ENCODE measurements at places on chromosomes 1 and 21. TPM values are rescaled to one million over a fixed set of nuclear protein-coding genes. Genes with fewer than 3 reads are reported as not detected.

GRCh38 chr1:233777566-233777965 is 126.9 kb upstream of the SLC35F3 start:
- no peak for DNase-seq

- no peak for DNase-seq
Measured at GRCh38 chr1:213934649-213935048, 53.1 kb upstream of the PROX1 start.

GRCh38 chr1:53278298-53278725 is 40.0 kb upstream of the MAGOH start:
- DNase-seq = peak; percentile 39

DNA sequence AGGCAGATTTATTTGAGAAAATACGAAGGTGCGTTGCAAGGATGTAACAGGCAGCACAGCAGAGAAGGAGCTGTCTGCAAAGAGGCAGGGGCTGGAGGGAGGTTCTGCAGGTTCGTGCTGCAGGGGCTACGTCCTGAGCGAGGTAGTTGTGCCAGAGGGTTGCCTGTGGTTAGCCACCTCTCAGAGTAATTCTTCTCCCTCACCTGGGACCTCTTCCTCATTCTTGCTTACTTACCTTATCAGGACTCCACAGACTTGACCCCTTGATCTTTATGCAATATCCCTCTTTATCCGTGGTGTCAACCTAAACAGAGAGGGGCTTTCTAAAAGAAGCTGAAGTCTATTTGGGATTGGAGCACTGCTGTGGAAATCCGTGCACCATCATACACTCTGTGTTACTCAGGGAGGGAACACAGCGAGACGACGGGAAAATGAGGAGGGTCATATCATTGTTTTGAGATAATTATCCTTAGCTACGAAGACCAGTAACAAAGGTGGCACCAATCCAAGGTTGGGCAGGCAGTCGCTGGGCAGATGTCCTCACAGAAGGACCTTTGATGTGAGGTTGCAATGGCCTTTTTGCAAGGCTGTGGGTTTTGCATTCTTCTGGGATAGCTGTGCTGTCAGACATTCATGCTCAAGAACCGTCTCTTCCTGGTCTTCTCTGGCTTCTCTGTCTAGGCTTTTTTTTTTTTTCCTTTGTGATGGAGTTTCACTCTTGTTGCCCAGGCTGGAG is 82.8 kb downstream of the WDR4 start:
- DNase-seq = peak; percentile 9

- no peak for DNase-seq
Measured at GRCh38 chr1:46406881-46407608, 12.9 kb downstream of the FAAH start.

DNA sequence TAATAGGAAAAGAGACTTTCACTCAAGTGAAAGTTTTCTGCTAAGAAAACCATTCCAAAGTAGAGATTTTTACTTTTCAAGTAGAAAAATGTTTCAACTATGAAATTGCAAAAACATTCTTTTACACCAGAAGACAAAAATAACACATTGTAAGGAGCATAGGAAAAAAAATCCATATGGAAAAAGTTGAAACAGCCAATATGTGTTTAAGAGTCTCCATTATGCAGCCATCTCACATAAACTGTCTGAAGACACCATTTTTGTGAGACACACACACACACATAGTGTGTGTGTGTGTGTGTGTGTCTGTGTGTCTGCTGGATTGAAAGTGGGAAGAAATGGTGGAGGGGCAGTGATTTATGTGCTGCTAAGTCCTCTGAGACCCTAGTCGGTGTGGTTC is 162.1 kb downstream of the HHAT start:
- no peak for DNase-seq

- peak; percentile 24 for DNase-seq
Measured at GRCh38 chr1:185351734-185352466, 34.9 kb upstream of the IVNS1ABP start.

DNA sequence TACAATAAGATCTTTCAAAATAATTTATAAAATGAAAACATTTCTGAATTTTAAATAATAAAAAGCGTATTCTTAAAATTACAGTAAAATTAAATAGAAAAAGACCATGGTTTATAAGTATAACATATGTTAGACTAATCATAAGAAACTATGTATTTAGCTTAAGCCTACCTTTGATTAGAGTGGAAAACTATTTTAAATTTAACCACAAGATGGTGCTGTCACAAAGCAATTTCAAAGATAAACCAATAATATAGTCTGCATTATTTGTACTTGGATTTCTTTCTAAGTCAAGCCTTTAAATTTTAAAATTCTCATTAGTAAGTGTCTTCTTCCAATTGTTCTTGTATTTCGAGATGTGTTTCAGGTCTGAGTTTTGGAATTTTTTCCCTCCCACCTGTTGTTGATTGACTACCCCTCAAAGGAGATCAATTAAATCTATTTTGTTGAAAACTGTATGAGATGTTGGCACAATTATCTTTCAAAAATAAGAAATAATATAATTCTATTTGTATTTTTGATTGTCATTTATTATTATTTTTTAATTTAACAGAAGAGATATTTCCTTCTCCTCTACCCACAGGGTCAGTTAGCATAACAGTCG is 459.8 kb downstream of the KCNT2 start:
- peak; percentile 57 for DNase-seq

DNA sequence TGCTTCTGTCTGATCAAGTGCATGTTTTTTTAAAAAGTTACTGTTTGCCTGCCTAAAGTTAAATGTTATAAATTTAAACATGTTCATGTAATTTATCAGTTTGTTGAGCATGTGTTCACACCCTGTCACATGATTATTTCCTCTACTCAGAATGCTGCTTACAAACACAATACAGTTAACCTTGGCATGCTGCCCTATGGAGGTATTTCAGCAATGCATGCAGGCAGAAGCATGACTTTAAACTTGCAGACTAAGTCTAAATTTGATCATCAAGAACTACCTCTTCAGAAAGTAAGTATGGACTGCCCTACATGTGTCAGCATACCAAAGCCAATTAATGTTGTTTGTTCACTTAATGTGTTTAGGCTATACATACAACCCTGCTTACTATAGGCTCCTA is 161.6 kb downstream of the LRRC40 start:
- no peak for DNase-seq

The BRINP3 gene
- total RNA-seq = not detected

The NBPF26 gene
- 7.8 TPM for total RNA-seq

The LAD1 gene
- total RNA-seq = 0.34 TPM

The CPLANE2 gene
- 4.9 TPM for total RNA-seq

The SH3GLB1 gene
- total RNA-seq = 19.3 TPM

Data from SK-MEL-5 (cell line).